CD4-positive, alpha-beta T cell treated with Interleukin-4 for 4 hours (primary cell): ENCODE measurements at places on chromosomes 3 and 15.

DNA sequence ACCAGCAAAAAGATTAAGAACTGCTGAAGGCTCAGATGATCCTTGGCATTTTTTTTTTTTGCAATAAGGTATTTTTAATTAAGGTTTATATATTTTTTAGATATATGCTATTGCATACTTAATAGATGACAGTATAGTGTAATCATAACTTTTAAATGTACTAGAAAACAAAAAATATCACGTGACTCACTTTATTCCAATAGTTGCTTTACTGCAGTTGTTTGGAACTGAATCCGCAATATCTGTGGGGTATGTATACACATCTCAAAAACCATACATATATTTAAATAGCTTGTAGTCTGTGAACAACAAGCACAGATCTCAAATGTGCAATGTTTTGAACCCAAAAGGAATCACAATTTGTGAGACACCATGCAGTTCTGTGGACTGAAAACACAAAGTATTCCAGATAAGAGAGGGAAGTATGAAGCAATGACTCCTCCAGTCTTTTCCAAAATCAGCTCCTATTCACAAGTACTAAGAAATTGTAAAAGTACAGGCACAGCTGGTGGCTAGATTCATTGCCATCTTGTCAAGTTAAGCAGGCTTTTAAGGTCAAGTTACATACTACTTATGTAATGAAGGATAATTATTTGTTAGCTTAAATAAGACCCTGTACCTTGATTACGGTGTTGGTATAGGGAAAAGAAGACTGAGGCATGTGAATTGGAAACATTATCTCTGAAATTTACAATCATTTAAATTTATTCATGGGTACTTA, 331.1 kb downstream of the TBC1D5 start:
- DNase-seq = no peak

- no peak for DNase-seq
Measured at GRCh38 chr15:52020221-52021085, 1.4 kb downstream of the MAPK6 start.

DNA sequence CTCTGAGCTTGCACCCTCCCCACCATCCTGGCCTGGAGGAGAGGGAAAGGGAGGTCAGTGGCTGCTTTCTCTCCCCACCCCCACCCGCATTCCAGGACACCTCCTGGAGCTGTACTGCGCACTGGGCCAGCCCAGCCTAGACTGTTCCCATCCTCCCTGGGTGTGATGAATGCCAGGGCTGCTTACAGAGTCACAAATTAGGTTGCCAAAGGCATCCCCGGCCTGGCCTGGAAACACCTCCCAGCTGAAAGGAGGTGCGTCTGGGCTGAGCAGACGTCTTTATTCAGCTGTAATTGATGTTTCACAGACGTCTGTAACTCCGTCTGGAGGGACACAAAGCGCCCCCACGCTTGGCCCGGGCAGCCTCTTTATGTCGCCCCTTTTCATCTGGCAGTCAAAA, 47.6 kb downstream of the RHCG start:
- DNase-seq = no peak

GRCh38 chr3:151625586-151625985, 108.1 kb upstream of the AADACL2 start:
- no peak for DNase-seq

DNA sequence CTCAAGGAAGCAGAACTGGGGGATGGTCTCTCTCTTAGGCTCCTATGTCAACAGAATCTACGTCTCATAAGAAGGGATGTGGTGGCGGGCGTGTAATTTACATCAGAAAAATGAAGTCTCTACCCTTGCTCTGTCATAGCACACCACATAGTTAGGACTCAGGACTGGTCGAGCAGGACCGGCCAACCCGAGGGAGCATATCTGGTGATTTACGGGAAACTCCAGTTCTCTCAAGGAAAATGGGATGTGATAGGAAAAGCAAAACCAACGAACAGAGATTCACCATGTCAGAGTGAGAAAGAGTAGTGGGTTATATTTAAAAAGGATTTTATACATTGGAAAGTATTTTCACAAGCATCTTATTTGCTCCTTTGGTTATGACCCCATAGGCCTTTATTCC, 54.7 kb downstream of the IGF2BP2 start:
- no peak for DNase-seq
